Hippocampal formation (tissue), 2 donors: ENCODE measurements at places on chromosomes 13 and 19.
A peak's percentile ranks its signal among the peaks of the same experiment; 100 is the strongest.

DNA sequence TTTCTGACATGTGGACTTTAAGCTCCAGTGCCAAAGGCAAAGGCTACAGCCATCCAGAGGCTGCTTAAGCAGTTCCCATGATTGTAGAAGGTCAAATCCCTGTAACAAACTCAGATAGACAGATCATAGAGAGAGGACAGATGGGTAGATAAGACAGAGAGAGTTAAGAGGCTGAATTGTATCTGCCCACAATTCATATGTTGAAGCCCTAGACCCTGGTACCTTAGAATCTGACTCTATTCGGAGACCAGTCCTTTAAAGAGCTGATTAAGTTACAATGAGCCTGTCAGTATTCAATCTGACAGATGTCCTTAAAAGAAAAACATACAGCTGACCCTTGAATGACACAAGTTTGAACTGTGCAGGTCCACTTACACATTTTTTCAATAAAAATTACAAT lies 115.2 kb downstream of the RAP2A start:
- DNase-seq = no peak

DNA sequence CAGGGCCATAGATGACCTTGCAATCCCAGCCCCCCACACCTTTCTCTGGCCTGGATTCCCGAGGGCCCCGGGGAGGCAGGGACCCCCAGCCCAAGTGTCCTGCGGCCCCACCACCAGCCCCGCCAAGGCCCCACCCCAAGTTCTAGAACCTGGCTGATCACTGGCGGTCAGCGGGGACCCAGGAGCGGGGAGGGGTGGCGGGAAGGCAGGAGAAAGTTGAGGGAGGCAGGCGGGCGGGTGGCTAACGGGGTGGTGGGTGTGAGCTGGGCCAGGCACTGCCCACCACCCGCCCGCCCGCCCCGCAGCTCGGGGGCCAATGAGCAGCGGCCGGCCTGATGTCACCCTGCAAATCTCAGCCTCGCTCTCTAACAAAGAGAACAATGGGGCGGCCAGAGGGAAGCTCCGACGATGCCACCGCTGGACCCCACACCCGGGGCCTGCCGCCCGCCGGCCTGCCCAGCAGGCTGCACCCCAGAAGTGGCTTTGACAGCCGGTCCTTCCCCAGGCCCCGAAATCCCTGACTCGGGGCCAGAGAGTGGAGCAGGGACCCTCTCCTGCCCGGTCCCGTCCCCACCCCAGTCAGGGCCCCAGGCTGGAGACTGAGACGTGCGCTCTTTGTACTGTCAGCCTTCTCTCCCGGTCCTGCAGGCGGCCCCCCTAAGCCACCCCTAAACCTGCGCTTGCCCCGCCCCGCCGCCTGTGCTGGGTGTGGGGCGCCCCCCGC lies 1.6 kb downstream of the MEX3D start:
- peak; percentile 93 for DNase-seq

DNA sequence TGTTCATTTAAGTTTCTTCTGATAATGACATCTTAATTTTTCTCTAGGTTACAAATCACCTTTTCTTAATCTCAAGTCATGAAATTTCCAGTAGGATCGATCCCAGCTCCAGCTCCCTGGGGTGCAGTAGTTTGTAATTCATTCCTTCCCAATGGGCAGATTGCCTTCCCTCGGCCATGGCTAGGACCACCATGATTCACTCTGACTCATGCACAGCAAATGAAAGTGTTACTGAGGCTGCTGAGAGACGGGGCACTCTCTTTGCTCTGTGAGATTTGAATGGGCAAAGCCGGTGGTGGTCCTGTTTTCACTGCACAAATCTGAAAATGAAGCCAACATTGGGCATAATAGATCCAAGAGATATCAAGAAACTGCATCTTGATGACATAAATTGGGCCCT lies 202.8 kb upstream of the IRS2 start:
- no peak for DNase-seq

- DNase-seq = no peak
Observed at GRCh38 chr19:12139269-12139668, 881 bp downstream of the ZNF20 start.

- no peak for DNase-seq
Observed at GRCh38 chr19:10582091-10582490, 5.0 kb downstream of the AP1M2 start.

DNA sequence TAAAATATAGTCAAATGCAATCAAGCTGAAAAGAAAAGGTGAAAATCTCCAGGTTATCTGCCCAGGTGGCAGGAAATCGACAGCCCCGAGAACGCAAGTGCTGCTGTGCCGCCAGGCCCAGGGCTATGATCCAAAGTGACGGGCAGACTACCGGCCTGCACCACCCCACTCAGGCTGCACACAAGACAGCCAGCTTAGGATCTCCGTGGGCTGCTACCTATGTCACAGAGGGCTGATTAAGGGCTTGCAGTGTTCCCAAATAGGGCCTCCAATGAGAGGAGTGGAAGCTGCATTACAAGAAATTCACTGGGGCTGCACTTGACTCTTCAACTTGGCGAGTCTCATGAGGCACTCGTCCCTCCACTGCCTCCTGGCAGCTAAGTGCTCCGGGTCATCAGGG lies 121.8 kb downstream of the CRYL1 start:
- no peak for DNase-seq

- DNase-seq = no peak
Observed at GRCh38 chr13:30866677-30867076, 39.4 kb upstream of the MEDAG start.

GRCh38 chr13:89401264-89401675 lies 1730.1 kb downstream of the SLITRK5 start:
- DNase-seq = no peak

DNA sequence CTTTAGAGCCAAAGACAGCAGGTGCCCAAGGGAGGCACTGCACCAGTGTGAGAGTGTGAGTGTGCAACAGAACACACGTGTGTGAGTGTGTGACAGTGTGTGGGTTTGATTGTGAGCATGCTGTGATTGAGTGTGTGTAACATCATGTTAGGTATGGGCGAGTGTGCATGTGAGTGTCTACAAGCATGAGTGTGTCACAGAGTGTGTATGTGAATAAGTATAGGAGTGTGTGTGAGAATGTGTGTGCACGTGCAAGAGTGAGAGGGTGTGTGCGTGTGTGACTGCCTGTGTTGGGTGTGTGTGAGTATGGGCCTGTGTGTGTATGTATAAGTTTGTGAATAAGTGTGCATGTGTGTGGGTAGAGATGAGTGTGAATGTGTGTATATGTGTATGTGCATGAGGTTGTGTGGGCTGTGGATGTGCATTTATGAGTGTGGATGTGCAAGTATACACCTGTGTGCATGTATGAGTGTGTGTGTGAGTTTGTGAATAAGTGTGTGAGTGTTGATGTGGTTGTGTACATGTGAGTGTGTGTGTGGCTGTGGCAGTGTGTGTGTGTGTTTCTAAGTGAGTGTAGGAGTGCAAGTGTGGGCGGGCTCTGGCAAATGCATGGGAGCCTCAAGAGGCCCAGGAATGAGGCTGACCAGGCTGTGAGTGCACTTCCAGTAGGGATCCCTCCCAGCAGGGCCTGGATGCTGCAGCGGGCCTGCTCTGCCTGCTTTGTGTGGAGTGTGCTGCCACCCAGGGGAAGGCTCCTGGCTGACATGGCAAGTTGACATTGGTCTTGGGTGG lies 198.4 kb downstream of the COL4A1 start:
- DNase-seq = peak; percentile 79

DNA sequence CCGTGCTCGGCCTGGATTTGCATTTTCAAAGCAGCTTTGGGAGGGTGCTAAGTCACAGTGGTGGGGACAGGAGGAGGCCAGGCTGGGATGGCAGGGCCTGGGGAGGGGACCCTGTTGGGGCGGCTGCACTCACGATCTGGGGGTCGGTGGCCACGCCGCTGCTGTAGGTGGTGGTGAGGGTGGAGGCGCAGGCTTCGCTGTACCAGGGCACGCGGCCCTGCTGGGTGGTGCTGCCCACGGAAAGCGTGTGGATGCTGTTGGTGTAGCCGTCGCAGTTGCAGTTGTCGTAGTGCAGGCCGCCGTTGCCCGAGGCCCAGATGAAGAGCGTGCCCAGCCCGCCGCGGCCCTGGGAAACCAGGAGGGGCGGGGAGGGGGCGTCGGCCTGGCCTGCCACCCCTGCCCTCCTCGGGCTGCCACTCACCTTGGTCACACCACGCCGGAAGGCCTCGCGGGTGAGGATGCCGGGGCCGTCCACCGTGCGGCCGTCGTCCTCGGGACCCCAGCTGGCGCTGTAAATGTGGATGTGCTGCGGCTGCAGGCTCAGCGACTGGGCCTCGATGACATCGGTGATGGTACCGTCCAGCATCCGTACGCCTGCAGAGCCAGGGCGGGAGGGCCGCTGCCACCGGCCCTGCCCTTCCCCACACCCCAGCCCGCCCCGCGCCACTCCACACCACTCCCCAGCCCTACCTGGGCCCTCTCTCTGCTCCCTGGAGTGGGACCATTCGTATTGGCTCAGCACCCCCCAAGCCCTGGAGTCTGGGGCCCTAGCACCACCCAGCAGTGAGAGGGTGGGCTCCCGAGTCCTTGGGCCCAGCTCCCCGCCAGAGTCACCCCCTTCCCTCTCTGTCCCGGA lies 3.2 kb downstream of the PCSK4 start:
- DNase-seq = no peak
